ENCODE measurements at places on chromosomes 6 and 20.

DNA sequence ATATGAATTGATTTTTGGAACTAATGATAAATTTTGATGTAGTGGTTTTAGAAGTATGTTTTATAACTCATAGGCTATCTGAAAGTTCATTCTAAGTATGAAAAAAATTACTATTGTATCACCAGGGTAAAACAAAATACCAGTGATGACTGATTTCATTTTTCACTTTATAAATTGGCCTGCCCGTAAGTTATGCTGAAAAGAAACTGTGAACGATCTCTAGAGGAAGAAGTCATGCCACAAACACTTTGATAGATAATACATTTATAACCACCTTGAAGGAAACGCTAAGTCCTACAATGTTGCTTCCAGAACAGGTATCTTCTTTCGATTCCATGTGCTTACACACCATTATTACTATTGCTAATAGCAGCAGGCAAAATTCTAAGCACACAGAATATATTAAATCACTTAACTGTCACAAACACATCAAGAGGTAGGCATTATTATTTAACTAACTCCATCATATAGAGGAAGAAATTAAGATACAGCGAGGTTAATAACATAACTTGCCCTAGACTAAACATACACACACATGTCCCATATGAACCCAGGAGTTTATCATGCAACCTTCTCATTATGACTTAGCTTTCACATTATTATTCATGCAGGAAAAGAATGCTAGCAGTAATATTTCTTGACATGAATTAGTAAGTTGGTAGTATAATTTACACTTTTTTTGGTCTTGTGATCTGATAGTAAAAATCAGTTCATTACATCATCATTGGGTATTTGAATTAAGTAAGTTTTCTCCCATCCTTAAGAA lies 44.7 kb downstream of the RGS17 start:
- DNase-seq, result no peak

GRCh38 chr20:19974630-19975435 lies 42.3 kb upstream of the NAA20 start:
- peak; percentile 30 for DNase-seq

- DNase-seq, result peak; percentile 57
Observed at GRCh38 chr6:106751501-106752252, 122.3 kb downstream of the QRSL1 start.

- DNase-seq, result no peak
Observed at GRCh38 chr6:110334423-110335180, 23.5 kb downstream of the METTL24 start.

- no peak for DNase-seq
Observed at GRCh38 chr20:51423290-51423667, 119.2 kb downstream of the NFATC2 start.

DNA sequence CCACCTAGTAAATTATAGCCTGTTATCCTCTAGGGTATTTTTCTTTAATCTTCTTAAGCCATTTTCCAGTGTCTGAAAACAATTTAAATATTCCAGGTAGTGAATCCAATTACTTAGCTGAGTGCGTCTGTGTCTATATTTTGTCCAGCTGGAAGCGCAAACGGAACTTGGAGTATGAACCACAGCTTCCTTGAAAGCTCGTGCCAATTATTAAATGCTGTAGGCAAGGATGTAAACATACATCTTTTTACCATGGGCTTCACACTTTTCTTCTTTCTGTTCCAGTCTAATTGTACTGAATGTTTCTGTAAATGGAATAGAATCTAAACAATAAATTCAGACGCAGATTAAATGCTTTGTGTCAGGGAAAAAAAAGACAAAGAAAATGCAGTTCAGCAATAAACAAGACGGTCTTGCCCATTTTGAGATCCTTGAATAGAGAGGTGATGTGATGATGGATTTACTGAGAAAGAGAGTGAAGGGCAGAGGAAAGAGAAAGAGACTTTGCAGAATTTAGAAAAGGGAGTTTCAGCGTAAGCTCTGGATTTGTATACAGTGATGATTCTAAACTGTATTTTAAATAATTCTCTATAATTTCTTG lies 1.9 kb downstream of the PLCB1 start:
- DNase-seq, result no peak
